ENCODE measurements at places on chromosomes 12 and 14.

GRCh38 chr12:34602213-34602940 is 580.1 kb downstream of the ALG10 start:
- DNase-seq: no peak

DNA sequence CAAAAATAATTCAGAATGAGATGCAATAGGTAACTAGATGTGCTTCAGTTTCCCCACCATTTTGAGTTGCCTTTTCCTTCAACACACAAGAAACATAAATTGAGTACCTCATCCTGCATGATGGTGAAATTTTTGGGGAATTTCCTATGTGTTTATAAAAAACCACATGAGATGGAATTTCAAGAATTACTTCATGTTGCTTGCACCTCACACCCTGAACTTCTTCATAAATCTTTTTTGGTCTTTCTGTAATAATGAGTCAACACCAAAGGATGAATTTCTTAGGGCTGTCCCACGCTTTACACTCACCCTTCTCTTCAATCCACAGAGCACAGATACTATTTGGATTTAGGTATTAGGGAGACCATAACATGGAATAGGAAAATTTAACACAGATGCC is 22.6 kb upstream of the LUM start:
- no peak for DNase-seq

- DNase-seq: no peak
These were observed 59.9 kb upstream of the IFNG-AS1 start for GRCh38 chr12:67929384-67929772.

GRCh38 chr14:29865299-29865698 is 62.3 kb downstream of the PRKD1 start:
- no peak for DNase-seq

DNA sequence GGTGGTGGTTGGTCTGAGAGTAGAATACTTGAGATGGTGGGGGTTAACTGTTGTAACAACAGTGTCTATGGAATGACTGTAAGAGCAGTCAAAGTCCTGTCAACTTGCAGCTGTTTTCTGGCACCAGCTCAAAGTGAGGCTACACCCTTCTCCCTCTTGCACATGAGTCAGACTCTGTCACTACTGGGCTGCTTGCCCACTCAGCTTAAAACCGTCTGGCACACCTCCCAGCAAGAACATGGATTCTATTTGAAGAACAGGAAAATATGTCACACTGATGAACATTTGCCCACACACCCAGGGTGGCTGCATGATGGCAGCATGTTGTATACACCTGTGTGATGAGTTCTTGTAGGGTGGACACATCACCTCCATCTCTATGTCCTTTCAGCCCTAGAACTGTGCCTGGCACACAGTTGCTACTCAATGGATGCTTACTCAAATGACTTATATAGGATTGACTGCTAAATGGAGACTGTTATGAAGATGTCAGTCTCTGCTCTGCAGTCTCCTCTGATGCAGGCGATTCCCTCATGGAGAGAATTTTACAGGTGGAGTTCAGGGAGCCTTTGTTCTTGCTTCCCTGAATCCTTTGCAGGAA is 19.3 kb upstream of the SERPINA6 start:
- DNase-seq: no peak

DNA sequence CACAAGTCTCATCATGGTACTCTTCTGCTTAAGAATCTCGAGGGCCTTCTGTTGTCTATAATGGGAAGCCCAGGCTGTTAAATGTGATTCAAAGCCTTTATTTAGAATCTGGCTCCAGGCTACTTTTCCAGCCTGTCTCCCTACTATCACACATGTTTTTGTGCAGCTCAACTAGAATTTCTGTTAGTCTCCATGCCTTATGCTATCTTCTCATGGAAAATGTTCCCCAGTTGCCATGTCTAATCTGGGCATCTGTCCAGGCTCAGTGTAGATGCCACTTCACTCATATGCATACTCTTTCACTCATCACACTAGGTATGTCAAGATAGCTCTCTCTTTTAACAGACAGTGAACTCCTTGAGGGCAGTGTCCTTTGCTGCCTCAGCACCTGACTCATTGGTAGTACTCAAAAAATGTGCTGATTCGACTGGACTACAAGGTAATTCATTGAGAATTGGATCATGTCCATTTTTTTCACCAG is 145.3 kb downstream of the TTLL5 start:
- DNase-seq: no peak

DNA sequence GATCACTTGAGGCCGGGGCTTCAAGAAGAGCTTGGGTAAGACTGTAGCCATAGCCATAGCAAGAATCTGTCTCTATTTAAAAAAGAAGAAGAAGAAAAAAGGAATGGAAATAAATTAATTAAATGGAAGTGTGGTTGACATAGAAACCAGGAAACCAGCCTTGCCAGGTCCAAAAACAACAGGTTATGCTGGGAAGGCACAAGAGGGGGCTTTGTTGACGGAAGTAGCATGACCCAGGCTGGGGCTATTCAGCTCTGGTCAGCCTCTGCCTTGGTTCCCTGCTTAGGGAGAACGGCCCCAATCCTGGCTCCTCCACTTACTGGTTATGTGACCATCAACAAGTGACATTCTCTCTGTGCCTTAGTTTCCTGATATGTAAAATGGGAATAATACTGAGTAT is 14.4 kb upstream of the GPR68 start:
- DNase-seq: no peak

DNA sequence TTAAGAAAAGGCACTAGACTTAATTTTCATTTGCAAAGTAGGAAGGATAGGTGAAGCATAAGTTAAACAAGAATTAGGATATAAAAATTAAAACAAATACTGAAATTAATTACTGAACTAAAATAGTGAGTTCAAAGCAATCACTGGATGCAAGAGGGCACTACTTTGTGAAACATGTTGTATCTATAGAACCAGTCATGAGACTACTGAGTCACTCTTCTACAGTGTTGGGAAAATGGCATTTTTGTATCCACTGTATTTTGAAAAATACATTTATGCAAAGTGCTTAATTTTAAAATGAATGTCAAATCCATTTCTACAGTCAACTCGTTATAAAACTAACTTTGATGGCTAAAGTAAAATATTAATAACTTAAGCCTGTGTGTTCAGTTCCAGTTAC is 47.9 kb downstream of the SEL1L start:
- DNase-seq: no peak

DNA sequence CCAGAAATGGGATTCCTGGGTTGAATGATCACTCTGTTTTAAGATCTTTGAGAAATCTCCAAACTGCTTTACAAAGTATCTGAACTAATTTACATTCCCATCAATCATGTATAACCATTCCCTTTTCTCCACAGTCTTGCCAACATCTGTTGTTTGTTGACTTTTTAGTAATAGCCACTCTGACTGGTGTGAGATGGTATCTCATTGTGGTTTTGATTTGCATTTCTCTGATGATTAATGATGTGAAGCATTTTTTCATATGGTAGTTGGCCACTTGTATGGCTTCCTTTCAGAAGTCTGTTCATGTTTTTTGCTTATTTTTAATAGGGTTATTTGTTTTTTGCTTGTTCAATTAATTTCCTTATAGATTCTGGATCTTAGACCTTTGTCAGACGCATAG is 211.8 kb upstream of the AVPR1A start:
- DNase-seq: no peak

GRCh38 chr12:57099766-57100165 is 10.9 kb downstream of the NAB2 start:
- DNase-seq: no peak

- DNase-seq: no peak
These were observed at the start of gene ABHD12B for GRCh38 chr14:50871914-50872732. TSS of gene ABHD12B (plus strand) at chr14:50872053. CDS start at chr14:50872175, 122 bp downstream.

- no peak for DNase-seq
These were observed 29.4 kb upstream of the SLC38A1 start for GRCh38 chr12:46298261-46298660.

DNA sequence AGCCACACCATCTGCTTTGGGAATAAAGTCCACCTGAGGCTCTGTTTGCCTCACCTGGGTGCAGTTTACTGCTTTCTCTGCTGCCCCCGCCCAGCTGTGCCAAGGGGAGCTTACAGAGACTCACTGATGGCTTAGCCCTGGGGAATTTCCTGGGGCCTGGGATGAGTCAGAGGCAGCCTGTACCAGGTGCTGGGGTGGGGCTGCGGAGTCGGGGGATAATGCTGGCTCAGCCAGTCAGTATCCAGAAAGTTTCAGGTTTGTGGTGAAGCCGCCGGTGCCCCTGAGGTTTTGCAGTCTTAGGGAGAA is 22.3 kb downstream of the PLEKHG3 start:
- DNase-seq: no peak

All from stimulated activated CD8-positive, alpha-beta memory T cell treated with anti-CD3 and anti-CD28 coated beads, Interleukin-15, amount 100 ng/mL, for 1 hour (primary cell).